Activated CD4-positive, alpha-beta memory T cell treated with anti-CD3 and anti-CD28 coated beads, Interleukin-2, amount 10 ng/mL, durations not matched to agents 7 days and 5 days (primary cell): ENCODE measurements at places on chromosomes 1 and 21. TPM values are rescaled to one million over a fixed set of nuclear protein-coding genes. Genes with fewer than 3 reads are reported as not detected.

SLC1A7 gene
- total RNA-seq: not detected

DNA sequence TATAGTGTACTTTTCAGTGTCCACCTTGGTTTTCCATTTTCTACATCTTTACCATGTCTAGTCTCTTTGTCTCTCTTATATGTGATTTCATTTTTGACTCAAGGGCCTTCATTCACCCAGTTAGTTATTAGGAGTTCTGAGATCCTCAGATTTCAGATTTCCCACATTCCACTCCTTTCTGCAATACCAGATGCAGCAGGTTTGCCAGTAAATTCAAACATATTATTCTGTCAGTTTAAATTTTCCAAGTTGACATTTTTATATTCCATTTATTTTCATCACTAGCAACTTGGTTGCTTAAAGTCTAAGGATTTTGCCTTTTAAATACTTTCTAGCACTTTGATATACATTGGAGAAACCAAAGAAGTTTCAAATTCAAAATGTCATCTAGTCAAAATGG, 42.4 kb downstream of the ABL2 start:
- peaks cover 13% of the 10 kb centered on the region for H3K4me1 ChIP-seq
- H3K4me3 ChIP-seq: no peak overlapping the region
- H3K27me3 ChIP-seq: no peaks in the 10 kb centered on the region
- DNase-seq: no peak

GRCh38 chr1:73097917-73098316, 815.6 kb upstream of the NEGR1 start:
- no peak for DNase-seq
- H3K27me3 ChIP-seq: no peaks in the 10 kb centered on the region
- no peak overlapping the region for H3K4me3 ChIP-seq
- H3K36me3 ChIP-seq: no peaks in the 10 kb centered on the region
- no peaks in the 10 kb centered on the region for H3K4me1 ChIP-seq
- H3K27ac ChIP-seq: no peak overlapping the region

ZBTB37 gene
- total RNA-seq: 12.6 TPM

DNA sequence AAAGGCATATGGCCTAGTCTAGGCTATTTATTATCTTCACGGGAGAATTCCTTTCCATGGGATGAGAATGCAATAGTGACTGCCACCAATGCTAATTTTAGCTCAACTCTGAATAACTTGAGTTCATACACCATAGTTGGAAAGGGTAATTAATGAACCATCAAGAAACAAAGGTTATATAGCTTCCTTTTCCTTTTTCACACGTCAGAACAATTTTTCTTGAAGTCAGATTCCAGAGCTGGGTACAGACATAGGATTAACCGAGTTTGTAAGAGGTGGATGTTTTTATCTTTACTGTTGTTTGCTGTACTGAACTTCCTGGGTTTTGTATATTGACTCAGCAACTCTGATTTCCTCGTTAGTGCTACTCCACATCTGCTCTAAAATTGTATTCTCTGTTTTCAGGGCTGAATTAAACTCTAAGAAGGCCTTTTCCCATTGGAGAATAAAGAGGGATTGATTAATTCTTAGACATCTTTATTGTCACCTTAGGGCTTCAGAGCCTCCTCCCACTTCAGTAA, 262.0 kb downstream of the NUF2 start:
- no peak overlapping the region for H3K27ac ChIP-seq
- no peaks in the 10 kb centered on the region for H3K36me3 ChIP-seq
- H3K4me1 ChIP-seq: no peaks in the 10 kb centered on the region
- no peak overlapping the region for H3K4me3 ChIP-seq
- no peaks in the 10 kb centered on the region for H3K27me3 ChIP-seq
- DNase-seq: no peak
